ENCODE measurements at places on chromosomes 5 and 9.

DNA sequence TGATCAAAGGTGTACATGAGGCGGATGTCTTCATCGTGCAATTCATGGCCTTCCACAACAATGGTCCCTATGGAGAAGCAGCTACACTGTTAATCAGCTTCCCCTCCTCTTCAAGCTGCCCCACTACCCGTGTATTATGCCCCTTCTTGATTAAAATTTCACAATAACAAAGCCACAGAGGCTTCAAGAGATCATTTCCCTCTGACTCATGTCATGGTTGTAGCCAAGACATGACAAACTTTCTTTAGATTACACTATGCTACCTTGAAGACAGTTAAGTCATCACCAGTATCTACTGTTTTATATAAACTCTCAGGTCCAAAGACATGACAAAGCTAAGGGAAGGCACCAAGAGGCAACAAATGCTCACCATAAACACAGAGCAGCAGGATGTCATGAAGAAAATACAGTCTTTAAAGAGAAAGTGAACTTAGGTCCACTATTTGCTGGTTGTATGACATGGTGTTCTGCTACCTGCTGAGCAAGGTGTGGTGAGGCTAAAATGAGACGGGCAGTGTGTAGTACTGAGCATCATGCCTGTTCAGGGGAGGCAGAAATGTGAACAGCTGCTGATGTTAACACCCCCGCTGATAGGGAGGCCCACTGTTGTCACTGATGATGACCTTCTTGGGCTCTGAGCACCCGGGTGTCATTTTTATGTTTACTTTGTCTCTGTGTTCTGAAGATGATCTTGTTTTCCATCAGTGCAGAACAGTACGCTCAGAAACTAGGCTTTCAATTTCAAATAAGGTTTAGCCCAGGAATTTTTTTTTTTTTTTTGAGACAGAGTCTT lies 48.3 kb downstream of the IARS1 start:
- DNase-seq = no peak

- peak; percentile 75 for DNase-seq
These were observed 15.5 kb downstream of the AKNA start for GRCh38 chr9:114371973-114372917.

DNA sequence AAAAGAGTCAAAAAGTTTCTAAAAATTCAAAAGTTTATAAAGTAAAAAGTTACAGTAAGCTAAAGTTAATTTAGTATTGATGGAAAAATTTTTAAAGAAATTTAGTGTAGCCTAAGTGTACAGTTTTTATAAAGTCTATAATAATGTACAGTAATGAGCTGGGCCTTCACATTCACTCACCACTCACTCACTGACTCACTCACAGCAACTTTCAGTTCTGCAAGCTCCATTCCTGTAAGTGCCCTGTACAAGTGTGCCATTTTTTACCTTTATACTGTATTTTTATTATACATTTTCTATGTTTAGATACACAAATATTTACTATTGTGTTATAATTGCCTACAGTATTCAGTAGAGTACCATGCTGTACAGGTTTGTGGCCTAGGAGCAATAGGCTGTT lies 239.5 kb upstream of the MAP3K1 start:
- DNase-seq = no peak

DNA sequence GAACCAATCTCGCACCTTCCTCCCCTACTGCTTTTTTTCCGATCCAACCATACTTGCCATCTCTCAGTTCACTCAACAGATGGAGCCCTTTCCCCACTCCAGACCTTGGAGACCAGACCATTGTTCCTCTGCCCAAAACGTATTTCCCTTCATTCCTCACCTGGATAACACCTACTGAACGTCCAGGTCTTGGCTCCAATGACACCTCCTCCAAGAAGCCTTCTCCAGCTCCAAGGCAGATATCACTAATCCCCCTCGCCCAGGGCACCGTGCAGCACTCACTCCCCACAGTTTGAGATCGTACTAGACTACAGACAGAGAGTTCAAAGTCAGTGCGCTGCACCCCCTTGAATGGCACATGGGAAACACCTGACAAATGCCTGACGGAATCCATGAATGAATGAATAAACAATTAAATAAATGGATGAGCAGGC lies 47.1 kb upstream of the AKNA start:
- DNase-seq = peak; percentile 30

- DNase-seq = no peak
These were observed 17.4 kb downstream of the SLC12A2 start for GRCh38 chr5:128100860-128101557.

GRCh38 chr5:78467752-78468357 lies 107.4 kb downstream of the SCAMP1 start:
- DNase-seq = no peak

- no peak for DNase-seq
These were observed 53.9 kb downstream of the TRIO start for GRCh38 chr5:14197056-14197455.

DNA sequence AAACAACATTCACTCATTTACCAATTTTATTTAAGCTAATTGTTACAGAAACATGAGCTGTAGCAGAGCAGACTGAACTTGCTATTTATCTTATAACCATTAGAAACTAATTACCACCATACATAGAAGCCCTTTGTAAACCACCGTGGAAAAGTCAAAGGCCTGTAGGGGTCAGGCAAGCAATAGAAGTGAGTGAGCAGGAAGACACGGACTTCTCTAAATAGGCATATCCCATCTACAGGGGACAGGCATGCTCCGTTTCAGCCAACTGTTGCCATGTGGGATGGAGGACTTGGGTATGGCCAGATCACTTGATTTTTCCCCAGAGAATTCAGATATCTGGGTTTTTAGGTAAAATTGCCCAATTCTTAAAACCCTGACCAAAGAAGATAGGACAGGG lies 44.8 kb downstream of the PRRC1 start:
- no peak for DNase-seq

GRCh38 chr5:91493086-91493485 lies 110.0 kb upstream of the ARRDC3 start:
- DNase-seq = no peak

DNA sequence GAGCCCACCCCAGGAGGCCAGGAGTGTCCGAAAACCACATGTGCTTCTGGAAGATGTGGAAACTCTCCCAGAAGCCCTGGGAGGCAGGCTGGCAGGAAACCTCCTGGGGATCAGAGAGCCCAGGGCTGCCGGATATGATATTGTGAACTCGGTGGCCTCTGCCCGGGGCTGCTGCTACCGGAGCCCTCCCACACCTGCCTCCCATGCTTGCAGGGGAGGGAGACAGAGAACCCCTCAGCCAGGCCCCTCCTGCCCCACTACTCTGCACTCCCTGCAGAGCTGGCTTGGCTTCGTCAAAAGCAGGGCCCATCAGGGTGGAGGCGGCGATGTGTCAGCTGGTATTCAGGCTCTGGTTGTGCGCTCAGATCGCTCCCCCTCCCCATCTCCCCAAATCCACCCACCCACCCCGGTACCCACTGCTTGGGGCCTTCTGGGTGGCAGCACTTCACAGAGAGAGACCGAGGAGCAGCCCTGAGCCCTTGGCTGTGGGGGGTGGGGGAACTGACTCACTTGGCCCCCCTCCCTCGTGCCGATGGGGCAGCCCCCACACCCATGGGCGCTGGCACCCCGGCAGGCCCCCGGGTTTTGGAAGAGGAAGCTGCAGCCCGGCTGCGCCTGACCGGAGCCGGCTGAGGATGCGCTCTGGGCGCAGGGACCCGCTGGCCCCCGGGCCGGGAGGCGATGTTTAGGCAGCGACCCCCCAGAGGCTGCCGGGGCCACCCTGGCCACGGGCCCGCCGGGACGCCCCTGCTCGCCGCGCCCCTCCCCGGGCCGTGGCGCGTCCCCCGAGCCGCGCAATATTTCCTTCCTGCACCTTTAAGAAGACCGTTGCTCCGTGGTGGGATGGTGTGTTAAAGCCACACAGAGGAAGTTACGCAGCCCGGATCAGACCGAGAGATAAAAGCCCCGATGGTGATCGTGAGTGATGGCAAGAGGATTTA lies 786 bp upstream of the NTNG2 start:
- DNase-seq = peak; percentile 77

- DNase-seq = no peak
These were observed 7.6 kb downstream of the TPPP start for GRCh38 chr5:685262-686171.

- peak; percentile 74 for DNase-seq
These were observed 833 bp downstream of the GAS1 start for GRCh38 chr9:86946201-86947145.

DNA sequence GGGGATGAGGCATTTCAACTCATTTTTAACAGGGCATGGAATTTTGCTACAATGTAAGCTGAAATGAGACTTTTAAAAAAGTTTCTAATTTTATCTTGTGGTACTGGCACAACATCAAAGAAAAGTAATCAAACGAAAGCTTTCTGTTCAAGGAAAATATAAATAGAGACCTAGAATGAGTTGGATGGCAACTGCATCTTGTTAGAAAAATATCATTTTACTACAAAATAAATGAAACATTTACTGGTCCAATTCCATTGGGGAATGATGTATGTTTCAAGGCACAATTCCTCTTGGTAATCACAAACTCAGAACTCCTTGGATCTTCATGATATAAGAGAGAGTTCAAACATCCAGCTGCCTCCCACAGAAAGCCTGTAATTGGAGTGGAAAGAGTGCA lies 102.8 kb downstream of the HMHB1 start:
- no peak for DNase-seq

- DNase-seq = no peak
These were observed 14.7 kb downstream of the MGAT1 start for GRCh38 chr5:180787711-180788431.

- no peak for DNase-seq
These were observed 617.8 kb upstream of the DMAC1 start for GRCh38 chr9:8417341-8417740.

GRCh38 chr9:136117916-136118319 lies 757 bp downstream of the TMEM250 start:
- no peak for DNase-seq

DNA sequence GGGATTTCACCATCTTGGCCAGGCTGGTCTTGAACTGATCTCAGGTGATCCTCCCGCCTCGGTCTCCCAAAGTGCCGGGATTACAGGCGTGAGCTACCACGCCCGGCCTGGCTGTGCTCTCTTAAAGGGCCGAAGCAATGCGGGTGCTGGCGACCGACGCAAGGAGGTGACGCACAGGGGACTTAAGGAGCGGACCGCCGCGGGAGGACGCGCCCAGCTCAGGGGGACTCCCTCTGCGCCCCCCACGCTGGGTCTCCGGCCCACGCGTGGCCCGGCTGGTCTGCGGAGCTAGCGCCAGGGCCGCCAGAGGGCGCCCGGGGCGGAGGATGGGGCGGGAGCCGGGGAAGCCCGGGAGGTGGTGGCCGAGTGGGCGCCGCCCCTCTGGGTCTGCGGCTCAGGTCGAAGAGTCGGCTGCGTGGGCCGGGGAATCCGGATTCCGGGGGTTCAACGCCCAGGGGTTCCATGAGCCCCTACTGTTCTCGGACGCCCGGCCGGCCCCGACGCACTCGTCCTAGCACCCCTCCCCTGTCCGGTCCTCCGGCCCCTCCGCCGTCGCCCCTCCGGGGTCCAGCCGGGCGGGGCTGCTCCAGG lies 502 bp upstream of the CERCAM start:
- DNase-seq = peak; percentile 74

DNA sequence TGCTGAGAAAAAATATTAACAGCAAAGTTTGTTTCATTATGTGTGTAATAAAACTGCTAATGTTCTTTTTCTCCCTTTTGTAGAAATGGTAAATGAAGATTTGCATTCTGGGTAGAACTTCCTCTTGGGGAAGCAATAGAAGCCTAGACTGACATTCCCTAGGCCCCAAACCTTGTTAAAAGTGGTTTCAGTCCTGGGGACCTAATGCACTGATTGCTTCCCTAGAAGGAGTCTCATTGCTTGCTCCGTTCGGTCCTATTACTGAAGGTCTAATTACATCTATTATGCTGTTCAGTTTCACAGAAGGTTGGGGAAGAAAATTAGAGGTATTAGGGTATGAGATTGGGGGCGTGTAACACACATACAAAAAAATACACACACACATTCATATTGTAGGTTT lies 893.8 kb downstream of the TLE4 start:
- DNase-seq = no peak

- no peak for DNase-seq
These were observed 42.5 kb upstream of the RASGRF2 start for GRCh38 chr5:80917631-80918030.

Measured in activated naive CD4-positive, alpha-beta T cell treated with anti-CD3 and anti-CD28 coated beads, Interleukin-2, amount 10 ng/mL, durations not matched to agents 7 days and 5 days (primary cell).